ENCODE measurements at places on chromosomes 3 and 15.

- no peak for DNase-seq
These were observed 30.9 kb downstream of the PRKCD start for GRCh38 chr3:53191836-53192480.

GRCh38 chr15:77643764-77644163 is 11.1 kb upstream of the LINGO1 start:
- no peak for DNase-seq

- no peak for DNase-seq
These were observed 791.3 kb upstream of the LMCD1 start for GRCh38 chr3:7710284-7710683.

GRCh38 chr15:76172782-76173181 is 113.0 kb downstream of the TMEM266 start:
- no peak for DNase-seq

- DNase-seq: no peak
These were observed 52.2 kb upstream of the HES1 start for GRCh38 chr3:194083637-194084224.

DNA sequence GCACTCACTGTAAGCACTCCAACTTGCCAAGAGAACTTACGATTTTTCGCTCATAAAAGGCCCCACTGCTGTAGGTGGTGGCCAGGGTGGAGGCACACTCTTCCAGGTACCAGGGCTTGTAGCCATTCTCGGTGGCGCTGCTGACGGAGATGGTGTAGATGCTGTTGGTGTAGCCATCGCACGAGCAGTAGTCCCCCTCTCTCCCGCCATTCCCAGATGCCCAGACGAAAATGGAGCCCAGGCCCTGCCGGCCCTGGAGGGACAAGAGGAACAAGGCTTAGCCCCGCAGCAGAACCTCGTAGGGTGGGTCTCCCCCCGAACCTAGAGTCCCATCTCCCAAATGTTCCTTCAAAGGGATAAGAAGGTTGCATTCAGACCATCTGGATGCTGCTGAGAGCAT is 96.3 kb downstream of the PCSK6 start:
- DNase-seq: no peak

DNA sequence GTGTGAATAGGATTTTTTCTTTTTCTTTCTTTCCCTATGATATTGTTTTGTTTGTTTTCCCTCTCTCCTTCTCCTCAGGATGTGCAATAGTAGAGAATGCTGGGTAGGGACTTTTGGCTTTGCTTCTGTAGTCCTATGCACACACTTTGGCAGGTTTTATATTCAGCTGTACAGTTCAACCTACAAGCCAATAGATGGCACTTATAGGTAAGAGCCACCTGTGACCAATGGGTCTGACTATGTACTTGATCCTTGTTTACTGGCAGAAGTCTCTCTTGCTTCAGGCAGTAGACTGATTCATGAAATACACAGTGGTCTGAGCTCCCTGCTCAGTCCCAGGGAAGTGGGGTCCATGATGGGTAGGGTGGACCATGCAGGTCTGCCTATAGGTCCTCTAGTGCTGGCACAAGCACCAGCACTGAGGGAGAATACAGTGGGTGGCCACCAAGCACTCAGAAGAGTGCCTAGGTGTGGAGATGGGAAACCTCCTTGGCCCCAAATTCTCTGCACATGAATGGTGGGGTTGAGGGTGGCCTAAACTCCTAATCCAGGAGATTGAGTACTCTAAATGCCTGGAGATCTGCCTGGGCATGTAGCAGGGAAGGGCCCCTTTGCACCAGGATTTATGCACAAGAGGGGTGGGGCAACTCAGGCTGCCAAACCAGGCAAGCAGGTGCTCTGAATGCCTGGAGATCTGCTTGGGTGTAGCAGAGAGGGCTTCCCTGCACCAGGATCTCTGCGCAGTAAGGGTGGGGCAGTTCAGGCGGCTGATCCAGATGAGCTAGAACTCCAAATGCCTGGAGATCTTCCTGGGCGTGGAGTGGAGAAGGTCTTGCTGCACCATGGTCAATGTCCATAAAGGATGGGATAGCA is 176.1 kb downstream of the DOCK3 start:
- no peak for DNase-seq

GRCh38 chr15:89490081-89490813 is 6.1 kb downstream of the RHCG start:
- DNase-seq: no peak

GRCh38 chr3:69772152-69772867 is 33.0 kb downstream of the MITF start:
- no peak for DNase-seq

GRCh38 chr15:38174691-38175090 is 77.9 kb upstream of the SPRED1 start:
- no peak for DNase-seq

DNA sequence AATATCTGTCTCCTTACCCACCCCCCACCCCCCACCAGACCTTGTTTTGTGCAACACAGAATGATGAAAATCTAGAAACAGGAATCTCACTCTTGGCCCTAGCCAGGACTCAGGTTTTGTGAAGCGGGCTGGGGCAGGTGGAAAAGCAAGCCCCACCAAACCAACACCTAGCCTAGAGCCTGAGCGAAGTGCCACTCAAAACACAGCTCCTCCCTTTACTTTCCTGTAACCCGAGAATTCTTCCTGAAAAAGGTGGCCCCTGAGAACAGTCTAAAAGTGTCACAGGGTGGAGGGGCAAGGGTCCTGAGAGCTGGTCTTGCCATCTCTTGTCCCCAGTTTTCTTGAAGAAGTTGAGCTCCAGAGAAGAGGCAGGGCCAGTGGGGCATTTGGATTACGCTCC is 17.4 kb upstream of the RPUSD3 start:
- DNase-seq: no peak

DNA sequence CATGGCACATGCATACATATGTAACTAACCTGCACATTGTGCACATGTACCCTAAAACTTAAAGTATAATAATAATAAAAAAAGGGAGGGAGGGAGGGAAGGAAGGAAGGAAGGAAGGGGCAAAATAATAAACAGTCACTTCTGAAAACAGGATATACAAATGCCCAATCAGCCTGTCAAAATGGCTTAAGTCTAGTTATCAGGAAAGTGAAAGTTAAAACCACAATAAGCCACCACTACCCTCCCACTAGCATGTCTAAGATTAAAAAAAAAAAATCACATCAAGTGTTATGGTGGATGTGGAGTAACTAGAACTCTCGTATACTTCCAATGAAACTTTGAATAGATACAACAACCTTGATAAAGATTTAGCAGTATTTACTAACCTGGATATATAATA is 145.6 kb upstream of the GMNC start:
- DNase-seq: no peak

GRCh38 chr3:125214738-125215137 is 2.2 kb upstream of the SLC12A8 start:
- peak; percentile 19 for DNase-seq

DNA sequence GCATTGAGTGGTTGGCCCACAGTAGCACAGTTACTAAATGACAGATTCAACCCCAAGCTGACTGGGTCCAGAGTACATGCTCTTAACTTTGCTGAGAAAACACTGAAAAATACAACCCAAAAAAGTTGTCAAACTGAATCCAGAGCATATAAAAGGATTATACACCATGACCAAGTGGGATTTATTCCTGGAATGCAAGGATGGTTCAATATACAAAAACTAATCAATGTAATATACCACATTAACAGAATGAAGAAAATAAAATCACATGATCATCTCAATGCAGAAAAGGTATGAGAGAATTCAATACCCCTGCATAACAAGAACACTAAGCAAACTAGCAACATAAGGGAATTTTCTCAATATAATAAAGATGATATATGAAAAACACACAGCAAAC is 98.5 kb downstream of the STAG1 start:
- DNase-seq: no peak

DNA sequence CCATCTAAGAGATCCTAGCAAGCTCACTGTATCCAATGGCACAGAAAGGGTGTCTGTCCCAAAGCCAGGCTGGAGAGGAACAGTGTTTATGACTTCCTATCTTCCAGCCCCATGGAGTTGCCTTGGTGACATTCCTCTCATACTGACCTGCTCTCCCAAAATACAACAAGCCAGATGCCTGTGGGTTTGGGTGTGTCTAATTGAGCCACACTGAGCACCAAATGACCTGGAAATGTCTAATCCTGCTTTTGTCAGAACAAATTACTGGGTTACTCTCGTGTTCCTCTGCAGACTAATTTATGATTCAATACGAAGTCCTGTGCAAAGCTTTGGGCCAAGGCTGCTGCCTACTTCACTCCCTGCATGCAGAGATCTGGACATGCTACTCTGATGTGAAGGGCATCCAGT is 98.1 kb upstream of the STRIT1 start:
- no peak for DNase-seq

DNA sequence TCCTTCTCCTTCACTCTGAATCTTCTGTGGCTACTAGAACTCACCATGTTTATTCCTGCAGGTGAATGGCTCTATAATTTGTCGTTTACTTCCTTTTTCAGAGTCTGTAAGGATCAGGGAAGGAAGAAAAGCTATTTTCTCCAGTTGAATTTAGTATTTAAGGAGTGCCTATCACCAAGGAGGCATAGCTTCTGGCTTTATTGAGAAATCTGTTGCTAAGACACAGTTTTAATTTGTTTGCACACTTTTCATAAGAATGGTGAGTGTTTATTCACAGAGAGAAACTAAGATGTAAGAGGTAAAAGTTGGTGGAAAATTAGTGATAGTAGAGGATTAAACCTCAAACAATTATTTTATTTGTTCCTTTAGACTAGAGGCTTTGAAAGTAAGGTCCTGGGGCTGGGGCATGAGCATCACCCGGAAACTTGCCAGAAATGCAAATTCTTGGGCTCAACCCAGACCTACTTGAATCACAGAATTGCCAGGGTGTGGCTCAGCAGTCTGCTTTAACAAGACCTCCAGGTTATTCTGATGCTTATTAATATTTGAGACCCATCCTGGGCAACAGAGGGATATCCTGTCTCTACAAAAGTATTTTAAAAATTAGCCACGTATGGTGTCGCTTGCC is 461.3 kb downstream of the AGBL1 start:
- DNase-seq: no peak

DNA sequence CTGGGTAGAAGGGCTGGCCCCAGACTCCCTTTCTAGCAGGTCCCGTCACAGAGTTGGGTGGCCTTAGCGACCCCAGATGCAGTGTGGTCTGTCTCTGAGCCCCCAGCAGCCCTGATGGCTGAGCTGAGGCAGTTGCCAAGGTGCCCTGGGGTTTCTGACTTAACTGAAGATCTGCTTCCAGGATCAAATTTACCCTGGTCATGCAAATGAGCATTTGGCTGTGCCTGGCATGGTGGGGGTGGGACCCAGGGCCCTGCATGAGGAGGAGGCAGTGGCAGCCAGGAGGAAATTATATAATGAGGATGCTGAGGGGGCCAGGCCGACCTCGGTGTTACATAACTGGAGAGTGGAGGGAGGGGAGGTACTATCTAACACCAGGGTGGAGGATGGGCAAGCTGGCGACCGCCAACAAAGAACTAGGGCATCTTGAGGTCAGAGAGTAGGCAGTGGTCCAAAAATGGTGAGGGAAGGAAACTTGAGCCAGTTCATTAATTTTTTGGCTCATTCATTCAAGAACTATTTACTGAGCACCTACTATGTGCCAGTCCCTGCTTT is 16.4 kb downstream of the PLEKHO2 start:
- DNase-seq: no peak

GRCh38 chr3:140131895-140132294 is 196.9 kb downstream of the CLSTN2 start:
- DNase-seq: no peak

DNA sequence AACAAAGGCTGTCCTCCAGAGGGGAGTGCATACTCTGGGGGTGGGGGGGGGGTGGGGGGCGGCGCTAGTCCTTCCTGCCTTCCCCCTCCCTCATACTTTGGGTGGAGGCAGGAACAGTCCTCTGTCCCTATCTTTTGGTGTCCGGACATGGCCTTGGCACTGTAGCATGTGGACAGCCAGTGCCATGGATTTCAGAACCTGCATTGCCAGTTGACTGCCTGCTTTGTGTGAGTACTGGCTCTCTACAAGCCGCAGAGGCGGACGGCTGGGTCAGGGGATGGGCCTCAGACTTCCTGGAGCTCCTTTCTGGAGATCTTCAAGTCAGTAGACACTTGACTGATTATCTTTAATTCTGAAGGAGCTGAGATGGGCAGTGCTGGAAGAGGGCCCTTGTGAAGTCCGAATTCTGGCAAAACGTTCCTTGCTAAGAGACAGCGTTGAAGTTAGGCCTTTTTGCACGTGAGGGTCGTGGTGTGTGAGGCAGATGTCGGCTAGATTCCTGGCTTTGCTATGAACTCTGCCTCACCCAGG is 2.5 kb downstream of the CLDN11 start:
- no peak for DNase-seq

- DNase-seq: no peak
These were observed at the start of gene PCSK6 for GRCh38 chr15:101489599-101490407. Gene PCSK6 (minus strand): TSS chr15:101489707. CDS start chr15:101489670, 37 bp downstream.

DNA sequence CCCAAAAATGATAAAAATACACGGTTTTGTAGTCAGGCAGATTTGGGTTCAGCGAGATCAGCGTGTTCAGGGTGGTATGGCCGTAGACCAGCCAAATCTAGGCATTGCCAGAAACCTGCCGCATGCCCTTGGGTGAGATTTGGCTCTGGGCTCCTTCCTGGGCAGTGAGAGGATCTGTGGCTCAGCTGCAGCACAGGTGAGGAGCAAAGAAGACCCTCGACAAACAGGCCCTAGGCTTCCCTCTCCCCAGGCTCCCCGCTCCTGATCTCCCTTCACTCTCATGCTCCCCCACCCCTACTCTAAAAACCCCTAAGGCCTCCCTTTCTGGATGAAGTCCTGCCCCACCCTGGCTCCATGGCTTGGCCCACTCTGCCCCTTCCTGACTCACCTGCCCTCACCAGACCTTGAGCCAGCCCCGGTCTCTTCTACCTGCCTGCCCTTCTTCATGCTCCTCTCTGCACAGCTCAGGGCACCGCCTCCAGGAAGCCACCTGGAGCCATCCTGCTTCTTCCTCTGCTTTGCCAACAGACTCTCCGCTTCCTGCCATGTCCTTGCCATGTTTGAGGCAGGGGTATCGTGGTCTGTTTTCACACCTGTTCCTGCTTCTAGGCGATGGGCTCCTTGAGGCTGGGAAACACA is 88.1 kb downstream of the CORO2B start:
- DNase-seq: no peak

- DNase-seq: peak; percentile 56
These were observed 10.1 kb downstream of the SCN10A start for GRCh38 chr3:38805765-38806386.

- DNase-seq: no peak
These were observed 63.9 kb upstream of the RGMA start for GRCh38 chr15:93152951-93153350.

GRCh38 chr3:112327371-112327951 is 5.5 kb upstream of the CD200 start:
- DNase-seq: peak; percentile 42

DNA sequence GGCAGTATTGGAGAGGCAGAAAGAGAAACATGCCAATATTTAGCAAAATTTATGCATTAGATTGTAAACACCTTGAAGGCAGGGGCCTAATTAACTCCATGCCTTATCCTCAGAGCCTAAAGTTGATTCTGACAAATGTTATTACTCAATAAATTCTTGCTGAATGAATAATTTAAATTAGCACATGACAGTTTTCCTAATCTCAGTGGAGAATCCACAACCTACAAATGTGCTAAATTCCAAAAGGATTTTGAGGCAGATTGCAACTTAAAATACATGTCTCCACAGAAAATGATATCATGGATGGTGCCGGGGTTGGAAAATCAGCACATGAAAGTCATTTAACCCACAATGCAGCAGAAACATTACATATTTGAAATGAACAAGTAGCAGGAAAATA is 41.1 kb upstream of the NANOGP8 start:
- no peak for DNase-seq

Measured in thymus (tissue), 14 donors.